ENCODE measurements at places on chromosomes 12 and 14.

GRCh38 chr14:59406454-59407245 lies 58.5 kb downstream of the GPR135 start:
- no peak for DNase-seq

GRCh38 chr12:113950873-113951272 lies 15.3 kb downstream of the RBM19 start:
- DNase-seq = no peak

GRCh38 chr14:34211732-34212131 lies 250.3 kb downstream of the SPTSSA start:
- no peak for DNase-seq

DNA sequence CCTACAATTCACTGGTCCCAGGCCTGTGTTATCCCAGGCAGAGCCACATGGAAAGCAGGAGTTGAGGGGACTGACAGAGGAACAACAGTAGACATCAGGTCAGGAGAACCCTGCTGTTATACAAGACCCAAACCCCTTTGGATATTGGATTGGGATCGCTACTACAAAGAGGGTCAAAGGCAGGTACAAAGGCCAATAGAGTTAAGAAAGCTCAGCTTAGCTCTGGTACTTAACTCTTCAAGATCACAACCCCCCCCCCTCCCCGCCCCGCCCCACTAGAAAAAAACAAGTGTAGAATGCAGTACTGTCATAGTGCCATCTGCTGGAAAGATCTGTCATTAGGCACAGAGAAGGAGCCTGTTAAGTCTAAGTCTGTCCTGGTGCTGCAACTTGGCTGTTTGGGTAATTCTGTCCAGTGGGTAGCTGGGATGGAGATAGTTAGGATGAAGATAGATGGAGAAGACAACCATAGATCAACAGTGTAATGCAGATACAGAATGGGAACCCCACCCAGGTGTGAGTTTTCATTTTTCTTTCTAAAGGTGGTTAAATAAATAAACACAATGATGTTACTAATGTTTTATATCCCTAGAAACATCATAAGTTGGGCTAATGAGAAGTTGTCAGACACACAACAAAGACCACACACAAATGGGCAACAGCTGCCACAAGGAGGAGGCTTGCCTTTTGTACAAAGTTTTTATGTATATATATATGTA lies 17.2 kb downstream of the REM2 start:
- peak; percentile 35 for DNase-seq

GRCh38 chr12:68227356-68227755 lies 1.7 kb upstream of the IL26 start:
- no peak for DNase-seq

GRCh38 chr14:82490397-82490796 lies 956.7 kb upstream of the SEL1L start:
- DNase-seq = no peak

- no peak for DNase-seq
These were observed 159.7 kb downstream of the TTLL5 start for GRCh38 chr14:75820761-75821160.

DNA sequence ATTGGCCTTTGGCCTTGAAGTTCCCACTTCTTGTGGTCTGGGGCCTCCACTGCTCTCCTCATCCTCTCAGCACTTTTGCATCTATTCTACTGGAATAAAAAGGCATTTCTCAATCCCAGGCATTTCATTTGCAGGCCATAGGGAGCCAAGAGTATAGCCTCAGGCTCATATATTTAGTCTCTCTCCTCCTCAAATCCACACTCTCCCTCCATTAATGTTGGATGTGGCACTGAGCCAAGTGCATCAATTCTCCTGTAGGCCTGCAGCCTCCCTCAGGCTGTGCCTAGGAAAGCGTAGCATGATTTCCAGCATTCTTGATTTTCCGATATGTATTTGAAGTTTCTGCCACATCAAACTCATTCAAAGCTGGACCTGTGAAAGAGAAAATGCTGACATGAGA lies 211.5 kb upstream of the CPNE8 start:
- no peak for DNase-seq

GRCh38 chr12:52180971-52181628 lies 10.7 kb downstream of the KRT80 start:
- no peak for DNase-seq

GRCh38 chr12:109765446-109765810 lies 51.8 kb downstream of the FAM222A start:
- no peak for DNase-seq

DNA sequence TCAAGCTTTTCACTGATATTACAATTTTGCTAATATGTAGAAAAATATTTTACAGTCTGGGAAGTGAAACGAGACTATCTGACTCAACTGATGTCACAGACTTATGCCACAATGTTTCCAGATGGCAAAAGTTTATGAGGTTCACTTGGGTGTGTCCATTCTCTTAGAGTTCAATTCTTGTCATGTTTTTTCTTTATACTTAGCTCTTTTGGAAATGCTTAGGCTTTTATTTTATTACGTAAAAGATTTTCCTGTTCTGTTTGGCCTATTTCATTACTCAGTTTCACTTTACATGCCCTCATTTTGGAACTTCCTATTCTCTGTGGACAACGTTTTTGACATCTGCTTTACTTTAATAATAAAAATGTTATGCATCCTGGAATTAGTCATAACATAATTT lies 2.1 kb upstream of the PDZRN4 start:
- no peak for DNase-seq

DNA sequence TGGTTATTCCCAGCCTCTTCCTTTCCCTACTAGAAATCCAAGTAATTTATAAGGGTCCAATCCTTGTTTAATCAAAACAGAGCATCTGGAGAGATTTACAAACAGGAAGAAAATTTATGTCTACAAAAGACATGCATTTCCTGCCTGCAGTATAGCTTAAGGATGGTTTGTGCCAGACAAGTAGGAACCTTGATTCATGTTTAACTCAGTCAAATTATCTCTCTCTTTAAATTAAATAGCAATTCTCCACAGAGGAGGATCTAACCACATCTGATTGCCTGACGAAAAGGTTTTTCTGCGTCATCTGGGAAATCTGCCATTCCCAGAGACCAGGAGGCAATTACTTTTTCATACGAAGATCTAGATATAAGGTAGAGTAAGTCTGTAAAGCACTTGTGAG lies 105.2 kb downstream of the ZFC3H1 start:
- DNase-seq = no peak

DNA sequence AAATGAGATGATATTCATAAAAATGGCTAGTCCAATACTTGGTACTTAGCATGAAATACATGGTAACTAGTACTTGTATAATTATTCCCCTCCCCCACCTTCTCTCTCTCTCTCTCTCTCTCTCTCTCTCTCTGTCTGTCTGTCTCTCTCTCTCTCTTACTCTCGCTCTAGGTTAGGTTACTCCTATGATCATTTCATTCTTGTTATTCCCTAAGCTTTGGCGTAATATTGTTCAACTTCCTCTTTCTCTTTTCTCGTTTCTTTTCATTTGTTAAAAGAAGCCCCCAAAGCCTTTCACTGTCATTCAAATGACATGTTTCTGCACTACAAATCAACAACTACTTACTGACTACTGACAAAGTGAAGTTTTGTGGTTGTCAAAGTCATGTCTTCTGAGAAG lies 89.8 kb downstream of the GRIP1 start:
- no peak for DNase-seq

DNA sequence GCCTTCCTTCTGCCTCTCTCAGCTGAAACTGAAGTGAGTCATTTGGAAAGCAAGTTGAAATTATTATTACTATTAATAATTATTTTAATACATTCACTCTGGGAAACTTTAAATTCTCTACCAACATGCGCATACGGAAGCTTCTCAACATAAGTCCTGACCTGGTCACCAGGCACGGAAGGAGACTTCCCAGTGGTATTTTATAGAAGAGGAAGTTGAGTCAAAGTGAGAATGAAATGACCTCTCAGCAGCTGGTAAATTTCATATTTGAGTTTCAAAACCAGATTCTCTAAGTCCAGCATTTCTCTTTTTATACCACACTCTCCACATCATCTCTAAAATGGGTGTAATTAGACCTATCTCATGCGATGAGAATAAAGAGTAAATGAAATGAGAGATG lies 747.4 kb downstream of the VRK1 start:
- no peak for DNase-seq

DNA sequence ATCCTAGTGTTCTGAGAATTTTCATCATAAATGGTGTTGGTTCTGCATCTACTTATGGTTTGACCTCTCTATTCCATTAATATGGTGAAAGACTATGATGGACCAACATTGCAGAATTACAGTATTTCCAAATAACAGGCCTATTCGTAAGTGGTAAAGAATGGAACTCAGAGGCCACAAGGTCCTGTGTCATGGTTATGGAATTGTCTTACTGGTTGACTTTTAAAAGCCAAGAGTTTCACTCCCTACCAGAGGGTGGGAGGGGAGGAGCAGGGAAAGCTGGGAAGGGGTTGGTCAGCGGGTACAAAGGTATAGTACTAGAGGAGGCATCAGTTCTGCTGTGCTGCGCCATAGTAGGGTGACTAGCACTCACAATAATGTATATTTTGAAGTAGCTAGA lies 153.4 kb downstream of the TMEM132D start:
- DNase-seq = no peak

DNA sequence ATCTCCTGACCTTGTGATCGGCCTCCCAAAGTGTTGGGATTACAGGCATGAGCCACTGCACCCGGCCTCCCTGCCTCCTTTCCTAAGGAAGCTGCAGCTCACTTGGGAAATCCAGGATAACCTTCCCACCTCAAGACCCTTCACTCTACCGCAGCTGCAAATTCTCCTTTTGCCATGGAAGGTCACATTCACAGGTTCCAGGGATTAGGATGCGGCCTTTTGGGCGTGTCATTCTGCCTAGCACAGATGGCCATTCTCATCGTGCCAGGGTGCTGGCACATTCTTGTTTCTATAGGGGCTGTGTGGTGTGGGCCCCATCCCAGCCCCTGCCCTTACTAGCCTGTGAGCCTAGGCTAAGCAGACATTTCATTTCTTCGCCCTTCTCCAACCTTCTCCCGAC lies 219.9 kb downstream of the CHST11 start:
- no peak for DNase-seq

- DNase-seq = no peak
These were observed 140.3 kb downstream of the SLC6A15 start for GRCh38 chr12:84772281-84772680.

- DNase-seq = no peak
These were observed 50.8 kb upstream of the HOXC13 start for GRCh38 chr12:53887881-53888280.

DNA sequence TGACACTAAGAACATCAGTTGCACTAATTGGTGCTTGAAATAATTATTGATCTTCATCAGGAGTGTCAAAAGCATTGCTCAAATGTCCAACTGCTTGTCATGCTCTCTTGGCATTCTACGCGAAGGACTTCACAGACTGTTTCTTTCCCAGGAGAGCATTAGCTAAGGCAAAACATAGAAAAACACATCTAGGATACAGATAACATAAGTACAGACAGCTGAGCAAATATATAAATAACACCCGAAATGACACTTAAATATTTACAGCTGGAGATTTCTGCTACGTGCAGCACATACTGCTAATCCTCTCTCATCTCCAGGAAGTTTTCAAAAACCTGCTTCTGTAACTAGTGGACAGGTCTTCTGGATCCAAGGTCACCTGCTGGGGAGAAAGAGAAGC lies 120.0 kb upstream of the PRMT8 start:
- DNase-seq = no peak

DNA sequence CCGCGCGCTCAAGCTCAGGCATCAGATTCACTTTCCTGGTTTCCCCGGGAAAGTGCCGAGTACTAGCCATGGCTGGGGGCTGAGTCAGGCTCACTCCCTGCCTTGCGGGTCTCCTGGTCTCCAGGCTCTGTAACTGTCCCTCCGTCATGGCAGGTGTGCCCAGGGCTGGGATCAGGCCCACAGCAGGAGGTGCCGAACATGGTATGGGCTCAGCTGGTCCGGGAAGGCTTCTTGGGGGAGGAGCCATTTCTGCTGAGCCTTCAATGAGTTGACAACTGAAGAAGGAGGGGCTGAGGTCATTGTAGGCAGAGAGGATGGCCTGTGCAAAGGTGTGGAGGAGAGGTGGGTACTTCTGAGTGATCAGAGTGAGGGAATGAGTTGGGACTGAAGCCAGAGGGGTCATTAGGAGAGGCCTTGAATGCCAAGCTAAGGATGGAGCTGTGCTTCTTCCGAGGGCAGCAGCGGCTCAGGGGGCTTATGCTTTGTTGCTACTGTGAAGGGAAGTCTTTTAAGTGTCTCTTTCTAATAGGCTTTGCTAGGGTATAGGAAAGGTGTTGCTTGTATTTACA lies 769 bp downstream of the EXOC3L4 start:
- DNase-seq = no peak

- no peak for DNase-seq
These were observed 1.7 kb upstream of the CFAP251 start for GRCh38 chr12:121916719-121917118.

- no peak for DNase-seq
These were observed 275.0 kb downstream of the ALG10 start for GRCh38 chr12:34297126-34297789.

- no peak for DNase-seq
These were observed 170.6 kb upstream of the PWP1 start for GRCh38 chr12:107514887-107515445.

- DNase-seq = no peak
These were observed 116.0 kb downstream of the CACNA1C start for GRCh38 chr12:2168808-2169207.

DNA sequence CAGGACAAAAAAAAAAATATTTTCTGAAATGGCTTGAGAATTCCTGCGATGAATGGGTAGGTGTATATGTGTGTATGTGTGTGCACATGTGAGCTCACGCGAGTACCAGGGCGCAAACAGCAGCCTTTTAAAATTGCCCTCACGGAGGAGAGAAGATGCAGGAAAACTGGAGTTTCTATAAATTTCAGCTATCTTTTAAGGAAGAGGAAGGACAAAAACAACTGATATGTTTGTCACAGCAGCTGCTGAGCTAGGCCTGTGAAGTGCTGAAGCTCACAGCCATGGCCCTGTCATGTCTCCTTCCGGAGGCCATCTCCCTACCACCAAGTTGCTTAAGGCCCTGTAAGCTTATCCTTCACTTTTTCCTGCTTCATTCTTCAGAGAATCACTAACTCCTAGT lies 40.8 kb downstream of the DUSP16 start:
- DNase-seq = no peak

DNA sequence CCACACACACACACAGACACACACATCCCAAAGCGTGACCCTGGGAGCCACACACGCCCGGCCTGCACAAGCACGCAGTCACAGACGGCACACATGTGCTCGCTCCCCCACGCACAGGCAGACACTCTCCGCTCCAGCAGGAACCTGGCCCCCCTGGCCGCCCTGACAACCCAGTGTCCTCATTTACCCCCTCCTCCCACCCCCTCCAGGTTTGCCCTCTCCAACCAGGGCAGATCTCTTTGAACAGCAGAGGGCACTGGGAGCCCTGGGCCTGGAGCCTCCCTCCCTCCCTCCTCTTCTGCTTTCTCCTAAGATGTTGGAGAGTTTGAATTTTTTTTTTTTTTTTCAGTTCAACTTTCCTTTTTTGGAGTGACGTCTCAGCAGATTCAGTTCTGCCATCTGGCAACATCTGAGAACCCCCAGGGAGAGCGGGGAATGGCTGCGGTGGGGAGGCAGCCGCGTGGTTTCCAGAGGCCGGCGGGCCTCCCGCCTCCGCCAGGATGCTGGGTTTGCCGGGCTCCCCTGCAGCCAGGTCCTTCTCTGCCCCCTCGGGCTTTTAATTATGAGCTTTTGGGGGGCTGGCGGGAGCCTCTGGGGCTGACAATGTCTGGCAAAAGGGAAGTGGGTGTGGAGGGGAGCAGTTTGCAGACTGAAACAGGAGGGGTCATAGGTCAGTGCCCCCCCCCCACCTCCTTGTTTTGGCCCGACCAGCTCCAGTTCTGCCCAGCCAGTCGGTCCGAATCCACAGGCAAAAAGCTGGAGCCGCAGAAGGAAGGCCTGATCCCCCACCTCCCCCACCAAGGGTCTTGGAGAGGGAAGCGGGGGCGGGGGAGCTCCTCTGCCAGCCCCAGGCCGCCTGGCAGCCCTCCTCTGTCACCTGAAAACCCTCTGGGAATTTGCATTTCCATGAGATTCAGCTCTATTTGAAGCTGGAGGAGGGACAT lies 1.3 kb upstream of the NCOR2 start:
- DNase-seq = peak; percentile 92

All from DMS 273 treated with DMSO at 0.1 percent for 48 hours (cell line).